ENCODE measurements at places on chromosomes 11 and 22.

DNA sequence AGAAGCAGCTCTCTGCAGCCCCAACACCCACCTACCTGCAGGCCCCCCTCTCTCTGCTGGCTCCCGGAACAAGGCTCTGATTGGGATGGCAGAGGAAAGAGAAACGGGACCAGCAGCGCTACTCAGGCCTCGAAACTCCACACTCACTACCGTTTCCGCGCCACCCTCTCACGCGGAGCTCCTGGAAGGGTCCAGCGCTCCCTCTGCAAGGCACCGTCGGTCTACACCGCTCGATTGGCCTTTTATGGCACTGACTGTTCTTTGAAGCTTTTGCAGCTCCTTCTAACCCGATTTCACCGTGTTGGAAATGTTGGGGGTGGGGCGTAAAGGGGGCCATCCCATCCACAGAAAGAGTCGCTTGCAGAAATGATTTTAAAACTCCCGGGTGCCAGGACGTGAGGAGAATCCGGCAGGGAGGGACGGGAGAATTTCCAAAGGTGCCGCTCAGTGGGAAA is 323 bp upstream of the PANX1 start:
- DNase-seq, result no peak

- peak; percentile 39 for DNase-seq
Observed at GRCh38 chr22:24583221-24584165, 9.4 kb downstream of the LRRC75B start.

GRCh38 chr11:108286370-108286769 is 63.5 kb downstream of the ATM start:
- no peak for DNase-seq

GRCh38 chr11:62680825-62681240 is 2.0 kb upstream of the UBXN1 start:
- no peak for DNase-seq

DNA sequence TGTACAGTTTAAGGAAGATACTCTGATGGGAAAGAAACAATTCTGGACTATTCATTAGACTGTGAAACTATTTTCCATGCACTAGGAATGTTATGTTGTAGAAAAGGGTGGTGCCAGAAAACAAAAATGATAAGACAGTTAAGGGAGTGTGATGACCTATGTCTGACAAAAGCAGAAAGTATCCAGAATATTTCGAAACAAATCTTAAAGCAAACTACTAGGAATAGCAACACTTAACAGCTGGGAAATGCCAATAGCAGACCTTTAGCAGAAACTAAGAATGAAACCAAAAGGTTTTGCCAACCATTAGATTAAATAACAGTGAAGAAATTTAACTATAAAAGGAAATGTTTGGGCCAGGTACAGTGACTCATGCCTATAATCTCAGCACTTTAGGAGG is 3.3 kb upstream of the ARHGAP20 start:
- no peak for DNase-seq

DNA sequence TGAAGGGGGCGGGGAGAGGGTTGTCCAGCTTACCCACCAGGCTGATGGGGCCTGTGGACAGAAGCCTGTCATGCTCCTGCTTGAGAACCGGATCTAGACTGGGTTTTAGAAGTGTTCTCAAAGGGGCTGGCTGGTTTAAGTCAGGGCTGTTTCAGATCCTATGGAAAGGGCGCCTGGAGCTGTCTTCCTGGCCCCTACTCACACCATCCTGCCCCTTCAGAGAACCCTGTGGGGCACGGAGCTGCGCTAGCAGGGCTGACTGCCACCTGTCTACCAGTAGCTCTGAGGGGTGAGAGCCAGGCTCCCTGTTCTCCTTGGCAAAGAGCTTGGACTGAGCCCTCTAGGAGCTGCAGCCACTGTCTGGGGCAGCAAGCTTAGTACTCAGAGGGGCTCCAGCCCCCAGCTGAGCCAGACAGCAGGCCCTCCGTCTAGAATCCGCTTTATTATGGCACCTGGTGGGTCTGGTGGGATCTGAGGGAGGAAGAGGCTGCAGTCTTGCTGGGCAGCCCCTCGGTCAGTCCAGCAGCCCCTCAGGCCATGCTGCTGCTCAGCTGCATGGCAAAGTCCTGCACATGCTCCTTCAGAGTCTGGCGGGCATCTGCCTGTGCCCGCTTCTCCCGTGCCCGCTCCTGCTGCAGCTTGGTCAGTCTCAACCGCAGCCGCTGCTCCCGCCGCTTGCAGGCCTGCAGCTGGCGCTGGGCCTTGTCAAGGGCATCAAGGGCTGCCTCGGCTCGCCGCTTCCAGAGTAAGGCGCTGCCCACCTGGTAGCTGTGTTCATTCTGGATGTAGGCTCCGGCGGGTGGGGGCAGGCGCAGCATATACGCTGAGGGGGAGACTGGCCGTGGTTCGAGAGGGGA is 2.3 kb downstream of the THAP7 start:
- DNase-seq, result no peak

All from left colon (tissue), 2 donors.